Hematopoietic multipotent progenitor cell treated with erythropoietin and hydrocortisone succinate and interleukin-3 and kit ligand, for 4 days (in vitro differentiated cells): ENCODE measurements at places on chromosomes 11 and 22.

GRCh38 chr11:27159335-27159679 lies 118.7 kb downstream of the BBOX1 start:
- no peak for DNase-seq

DNA sequence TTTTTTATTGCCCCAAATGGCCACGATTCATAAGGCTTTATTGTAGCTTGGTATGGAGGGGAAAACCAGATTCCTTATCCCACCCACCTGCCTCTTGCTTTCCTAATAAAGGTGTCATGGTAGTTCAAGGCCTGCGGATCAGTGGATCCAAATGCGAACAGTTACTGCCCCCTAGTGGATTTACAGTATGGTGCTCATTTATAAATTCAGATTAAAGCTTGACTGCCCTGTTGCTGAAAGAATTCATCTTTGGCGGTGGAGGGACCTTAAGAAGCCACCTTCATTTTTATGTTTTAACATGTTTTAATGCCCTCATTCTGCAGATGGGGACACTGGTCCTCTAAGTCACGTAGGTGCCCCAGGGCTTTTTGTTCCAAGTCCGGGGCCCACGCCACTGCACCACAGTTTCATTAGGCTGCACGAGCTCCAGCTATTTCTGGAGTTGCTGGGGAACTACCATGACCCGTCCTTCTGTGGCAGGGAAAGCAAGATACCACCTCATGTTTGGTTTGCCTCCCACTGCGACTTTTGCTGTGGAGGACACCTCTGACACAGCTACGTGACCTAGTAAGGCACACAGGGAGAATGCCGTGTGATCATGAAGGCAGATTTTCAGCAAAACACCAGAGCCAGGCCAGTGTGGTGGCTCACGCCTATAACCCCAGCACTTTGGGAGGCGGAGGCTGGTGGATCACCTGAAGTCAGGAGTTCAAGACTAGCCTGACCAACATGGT lies 15.6 kb upstream of the INCENP start:
- DNase-seq, result peak; percentile 88

- peak; percentile 51 for DNase-seq
These were observed 123.9 kb downstream of the CTNND1 start for GRCh38 chr11:57885298-57886050.

DNA sequence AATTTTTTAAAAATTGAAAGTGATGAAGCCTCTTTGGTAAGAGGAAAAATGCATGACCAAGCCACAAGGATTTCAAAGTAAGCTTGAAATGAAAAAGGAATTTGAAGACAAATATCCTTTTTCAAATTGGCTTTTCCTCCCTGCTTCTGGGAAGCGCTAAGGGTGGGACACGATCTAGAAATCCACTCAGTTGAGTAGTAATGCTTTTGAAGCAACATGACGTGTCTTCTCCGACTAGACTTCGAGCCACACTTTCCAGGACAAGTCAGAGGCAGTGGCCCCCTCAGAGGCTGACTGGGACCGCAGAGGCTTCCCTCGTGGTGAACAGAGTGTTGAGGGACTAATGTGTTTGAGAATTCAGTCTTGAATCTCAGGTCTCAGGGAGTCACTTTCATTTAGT lies 39.8 kb downstream of the KREMEN1 start:
- DNase-seq, result no peak

DNA sequence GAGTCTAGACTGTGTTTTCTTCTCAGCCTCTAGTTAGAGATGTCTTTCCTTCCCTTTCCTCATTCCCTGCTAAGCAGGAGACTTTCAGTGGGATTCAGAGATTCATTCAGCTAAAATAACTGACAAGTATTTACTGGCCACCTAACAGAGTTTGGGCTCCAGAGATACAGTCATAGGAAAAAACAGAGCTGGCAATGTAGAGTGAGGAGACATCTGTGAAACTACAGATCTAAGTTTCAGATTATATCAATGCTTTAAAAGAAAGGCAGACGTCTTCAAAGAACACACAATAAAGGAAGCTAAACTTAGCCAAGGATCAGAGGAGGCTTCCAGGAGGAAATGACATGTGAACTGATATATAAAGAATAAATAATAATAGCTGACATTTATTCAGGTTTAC lies 355.6 kb upstream of the DDI1 start:
- DNase-seq, result no peak

DNA sequence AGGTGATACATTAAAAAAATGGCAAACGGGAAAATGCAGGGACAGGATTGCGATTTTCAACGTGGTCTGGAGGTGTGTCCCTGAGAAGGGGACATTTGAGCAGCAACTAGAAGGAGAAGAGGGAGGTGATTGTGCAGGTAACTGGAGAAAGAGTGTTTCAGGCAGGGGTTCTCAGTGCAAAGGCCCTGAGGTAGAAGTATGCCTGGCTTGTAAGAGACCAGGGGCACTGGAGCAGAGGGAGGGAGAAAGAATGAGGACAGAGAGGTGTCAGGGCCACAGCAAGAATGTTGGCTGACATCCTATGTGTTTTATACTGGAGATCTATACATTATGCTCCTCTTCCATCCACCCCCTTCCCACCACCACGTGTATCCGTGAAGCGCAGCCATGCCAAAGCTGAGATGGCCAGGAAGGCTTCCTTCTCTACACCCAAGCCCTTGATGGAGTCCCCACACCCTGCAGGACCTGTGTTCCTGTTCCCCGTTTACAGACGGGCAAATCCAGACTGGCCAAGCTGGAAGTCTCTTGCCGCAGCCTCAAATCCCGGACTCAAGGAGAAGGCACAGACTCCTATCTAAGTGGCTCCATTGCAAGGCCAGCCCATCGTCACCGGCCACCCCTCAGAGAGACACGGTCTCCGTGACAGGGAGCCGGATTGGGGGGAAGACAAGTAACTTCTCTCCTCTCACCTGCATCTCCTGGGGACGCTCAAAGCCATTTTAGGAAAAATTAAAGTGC lies 416.1 kb downstream of the MN1 start:
- DNase-seq, result no peak

GRCh38 chr11:1439341-1439740 lies 47.2 kb downstream of the MOB2 start:
- DNase-seq, result no peak
